Activated CD4-positive, alpha-beta T cell treated with anti-CD3 and anti-CD28 coated beads, Interleukin-2, amount 50 U/mL, for 16 hours (primary cell): ENCODE measurements at places on chromosomes 3 and 15.
A peak's percentile ranks its signal among the peaks of the same experiment; 100 is the strongest.

DNA sequence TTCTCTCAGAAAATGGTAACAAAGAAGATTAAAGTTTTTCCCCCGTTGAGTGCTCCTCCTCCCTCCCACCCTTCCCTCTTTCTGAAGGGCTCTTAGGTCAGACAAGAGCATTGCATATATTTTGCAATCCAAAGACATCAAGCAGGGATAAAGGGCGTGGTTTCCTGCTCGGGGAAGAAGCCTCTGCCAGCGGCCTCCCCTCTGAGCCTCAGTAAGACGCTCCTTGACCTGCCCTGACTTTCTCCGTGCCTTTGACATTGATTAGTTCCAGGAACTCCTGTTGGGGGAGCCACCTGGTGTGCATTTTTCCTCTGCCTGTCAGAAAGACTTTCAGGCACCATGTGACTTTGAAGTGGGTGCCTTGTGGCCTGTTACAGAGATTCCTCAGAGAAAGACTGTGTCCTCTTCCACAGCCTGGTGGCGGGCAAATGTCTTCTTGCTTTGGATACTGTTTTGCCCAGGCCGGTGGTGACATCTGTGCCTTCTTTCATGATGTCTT is 87.2 kb upstream of the TBL1XR1 start:
- peak; percentile 38 for DNase-seq

DNA sequence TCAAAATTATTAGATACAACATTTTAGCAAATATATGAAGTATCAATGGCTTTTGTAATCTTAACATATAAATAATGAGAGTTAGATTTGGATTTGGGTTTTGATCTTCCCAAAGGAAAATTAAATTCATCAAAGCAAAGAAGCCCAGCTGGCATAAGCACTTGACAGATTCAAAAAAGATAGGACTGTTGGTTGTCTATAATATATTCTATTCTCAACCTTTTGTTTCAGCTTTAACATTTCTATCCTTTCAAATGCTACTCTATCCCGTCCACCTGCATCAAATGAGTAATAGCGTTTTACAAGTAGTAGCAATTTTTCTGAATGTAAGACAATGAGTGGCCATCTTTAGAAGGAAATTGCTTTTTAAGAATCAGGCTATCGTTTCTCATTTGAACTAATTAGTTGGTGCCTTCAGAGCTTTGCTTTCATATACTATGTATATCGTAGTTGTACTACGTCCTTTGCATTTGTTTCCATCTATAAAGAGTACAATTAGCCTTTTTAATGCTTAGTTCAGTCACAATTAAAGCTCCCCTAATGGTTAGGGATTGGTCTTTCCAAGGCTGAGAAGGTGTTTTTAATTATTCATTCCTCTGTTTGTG is 278.0 kb downstream of the UBE2E2 start:
- DNase-seq: no peak

DNA sequence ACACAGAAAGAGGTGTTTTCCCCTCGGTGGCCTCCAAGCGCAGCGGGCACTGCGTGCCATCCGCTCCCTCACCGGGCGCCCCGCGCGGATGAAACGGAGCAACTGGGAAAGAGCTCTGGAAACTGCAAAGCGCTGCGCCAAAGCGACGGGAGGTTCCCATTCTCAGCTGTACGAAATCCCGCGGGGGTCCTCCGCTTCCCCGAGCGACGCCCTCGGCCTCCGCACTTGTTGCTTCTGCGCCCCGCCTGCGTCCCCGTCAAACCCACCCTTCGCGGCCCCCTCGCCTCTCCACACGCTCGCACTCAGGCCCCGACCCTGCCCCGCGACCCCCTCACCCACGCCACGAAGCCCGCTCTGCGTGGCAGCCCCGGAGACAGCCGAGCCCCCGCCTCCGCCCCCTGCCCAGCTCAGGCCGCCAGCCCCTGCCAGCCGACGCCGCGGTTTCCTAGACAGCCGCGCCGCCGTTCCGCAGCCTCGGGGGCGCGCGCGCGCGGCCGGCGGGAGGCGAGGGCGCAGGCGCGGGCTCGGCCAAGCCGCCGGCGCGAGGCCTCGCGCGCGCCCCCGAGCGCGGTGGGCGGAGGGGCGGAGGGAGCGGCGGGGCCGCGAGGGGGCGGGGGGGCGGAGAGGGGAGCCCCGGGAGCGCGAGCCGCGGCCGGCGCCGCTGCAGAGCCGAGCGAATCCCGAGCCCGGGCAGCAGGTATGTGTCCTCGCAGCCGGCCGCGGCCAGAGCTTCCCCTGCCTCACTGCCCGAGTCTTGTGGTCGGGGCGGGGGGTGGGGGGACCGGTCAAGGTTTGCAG is at the start of gene TMEM266:
Gene TMEM266 (plus strand): TSS at position 666 of the 798 bp plus-strand sequence. CDS start 74,279 bp downstream, outside the sequence.
- DNase-seq: no peak

- no peak for DNase-seq
These were observed 4.8 kb downstream of the ATP8B4 start for GRCh38 chr15:50113992-50114780.

DNA sequence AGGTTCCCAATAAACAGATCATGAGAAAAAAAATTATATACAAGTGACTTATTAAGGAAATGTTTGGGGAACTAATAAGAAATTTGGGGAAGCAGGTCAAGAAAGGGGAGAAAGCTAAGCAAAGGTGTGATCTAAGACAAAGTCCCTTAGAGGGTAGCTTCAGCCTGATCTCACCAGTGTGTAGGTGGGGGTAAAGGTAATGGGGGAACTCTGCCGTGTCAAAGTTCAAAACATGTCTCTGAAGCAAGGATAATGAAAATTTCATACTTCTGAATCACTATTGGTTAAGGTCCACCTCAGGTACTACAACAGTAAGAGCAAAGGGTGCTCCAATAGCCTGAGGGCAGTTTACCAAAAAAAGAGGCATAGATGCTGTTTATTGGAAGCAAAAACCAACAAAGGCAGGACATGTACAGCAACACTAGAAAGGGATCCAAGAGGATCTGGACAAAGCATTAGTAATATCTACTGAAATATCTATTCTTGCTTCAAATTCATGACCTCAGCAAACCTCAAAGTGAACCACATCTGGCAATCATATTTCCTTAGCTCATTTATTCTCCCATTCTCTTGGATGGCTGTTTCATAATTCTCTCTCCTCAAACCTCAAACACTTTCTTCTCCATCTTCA is 6.9 kb downstream of the ACAD11 start:
- DNase-seq: no peak

DNA sequence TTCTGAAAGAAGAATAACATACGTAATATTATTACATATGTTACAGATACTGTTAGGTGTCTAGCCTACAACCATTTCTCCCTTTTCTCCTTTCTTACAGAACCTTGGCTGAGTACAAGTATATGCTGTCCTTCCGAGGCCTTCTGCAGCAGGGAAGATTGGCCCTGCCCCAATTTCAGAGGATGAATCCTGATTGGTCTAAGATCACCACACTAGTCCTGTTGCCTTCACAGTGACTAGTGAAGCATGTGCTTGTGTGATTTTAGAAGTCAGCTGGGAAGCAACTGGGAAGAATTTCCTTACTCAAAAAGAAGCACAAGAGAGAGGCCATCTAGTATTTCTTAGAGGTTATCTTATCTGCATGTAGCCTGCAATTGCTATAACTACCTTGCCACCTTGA is 30.6 kb upstream of the MECOM start:
- no peak for DNase-seq

DNA sequence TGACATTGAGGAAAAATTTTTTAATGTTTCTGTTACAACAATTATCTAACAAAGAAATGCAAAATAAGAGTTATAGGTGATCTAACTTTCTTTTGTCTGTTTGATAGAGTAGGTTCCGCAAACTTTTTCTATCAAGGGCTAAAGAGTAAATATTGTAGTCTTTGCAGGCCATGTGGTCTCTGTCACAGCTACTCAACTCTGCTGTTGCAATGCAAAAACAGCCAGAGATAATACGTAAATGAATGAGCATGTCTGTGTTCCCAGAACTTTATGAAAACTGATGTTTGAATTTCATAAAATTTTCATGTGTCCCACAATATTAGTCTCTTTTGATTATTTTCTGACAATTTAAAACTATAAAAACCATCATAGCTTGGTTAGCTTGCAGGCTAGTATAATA is 73.3 kb downstream of the SLC24A1 start:
- DNase-seq: no peak

DNA sequence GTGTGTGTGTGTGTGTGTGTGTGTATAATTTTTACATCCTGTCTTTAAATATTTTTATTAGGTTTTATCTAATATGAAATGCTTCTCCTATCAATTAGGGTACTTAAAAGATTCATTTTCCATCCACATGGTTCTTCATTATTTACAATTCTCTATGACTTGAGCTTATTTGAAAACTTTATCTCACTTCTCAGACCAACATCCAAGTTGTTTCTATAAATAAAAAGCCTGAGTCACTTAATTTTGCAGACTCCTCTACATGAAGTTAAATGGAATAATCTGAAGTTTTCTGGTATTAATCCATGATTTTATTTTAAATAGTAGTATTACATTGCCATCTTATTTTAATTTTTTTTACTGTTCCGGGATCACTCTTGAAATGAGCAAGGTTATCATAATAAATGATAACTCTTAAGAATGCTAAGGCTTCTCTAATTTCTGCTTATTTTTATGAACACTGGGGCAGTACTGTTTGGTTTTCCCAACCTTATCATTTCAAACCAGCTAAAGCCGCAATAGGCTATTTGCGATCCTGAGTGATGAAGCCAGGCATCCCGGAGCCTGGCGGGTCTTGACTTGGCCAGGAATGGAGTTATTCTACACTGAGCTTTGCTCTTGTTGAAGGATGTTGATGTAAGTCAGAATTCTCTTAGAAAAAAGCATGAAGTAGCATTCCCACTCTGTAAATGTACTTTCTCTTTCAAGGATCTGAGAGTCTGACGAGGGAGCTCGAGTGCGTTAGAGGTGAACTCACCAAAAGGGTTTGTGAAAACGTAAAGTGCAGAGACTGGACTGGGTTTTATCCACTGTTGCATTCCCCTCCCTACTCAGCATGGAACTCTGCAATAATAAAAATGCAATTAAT is 220.2 kb upstream of the LRTM1 start:
- DNase-seq: no peak

DNA sequence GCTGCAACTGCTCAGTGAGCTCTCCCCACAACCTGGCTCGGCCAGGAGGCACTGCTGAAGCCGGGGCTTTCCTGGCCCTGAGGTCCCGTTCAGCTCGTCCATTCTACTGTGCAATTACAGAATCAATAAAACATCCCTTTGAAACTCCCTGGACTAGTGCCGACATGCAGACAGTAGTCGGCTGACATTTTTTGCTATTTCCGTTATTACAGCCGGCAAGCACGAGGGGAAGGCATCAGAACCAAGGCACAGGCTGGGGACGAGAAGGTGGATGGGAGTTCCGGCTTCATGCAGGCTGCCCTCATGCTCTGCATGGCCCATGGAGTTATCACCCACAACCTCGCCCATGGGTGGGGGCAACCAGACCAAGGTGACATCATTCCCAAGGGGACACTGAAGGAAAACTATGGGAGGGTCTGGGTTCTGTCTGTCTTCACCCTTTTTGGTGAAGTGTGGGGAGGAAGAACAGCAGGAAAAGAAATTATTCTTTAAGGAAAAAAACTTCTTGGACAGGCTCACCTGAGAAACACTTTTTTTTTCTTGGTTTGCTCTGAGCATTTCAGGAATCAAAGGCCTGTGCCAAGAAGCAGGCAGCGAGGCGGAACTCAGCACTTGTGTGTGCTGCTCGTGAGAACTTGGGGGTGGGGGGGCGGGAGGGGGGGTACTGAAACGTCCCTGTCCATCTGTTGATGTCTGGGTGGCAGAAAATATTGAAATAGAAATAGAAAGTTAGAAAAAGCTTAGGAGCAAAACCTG is 154.5 kb downstream of the FOXP1 start:
- DNase-seq: no peak

DNA sequence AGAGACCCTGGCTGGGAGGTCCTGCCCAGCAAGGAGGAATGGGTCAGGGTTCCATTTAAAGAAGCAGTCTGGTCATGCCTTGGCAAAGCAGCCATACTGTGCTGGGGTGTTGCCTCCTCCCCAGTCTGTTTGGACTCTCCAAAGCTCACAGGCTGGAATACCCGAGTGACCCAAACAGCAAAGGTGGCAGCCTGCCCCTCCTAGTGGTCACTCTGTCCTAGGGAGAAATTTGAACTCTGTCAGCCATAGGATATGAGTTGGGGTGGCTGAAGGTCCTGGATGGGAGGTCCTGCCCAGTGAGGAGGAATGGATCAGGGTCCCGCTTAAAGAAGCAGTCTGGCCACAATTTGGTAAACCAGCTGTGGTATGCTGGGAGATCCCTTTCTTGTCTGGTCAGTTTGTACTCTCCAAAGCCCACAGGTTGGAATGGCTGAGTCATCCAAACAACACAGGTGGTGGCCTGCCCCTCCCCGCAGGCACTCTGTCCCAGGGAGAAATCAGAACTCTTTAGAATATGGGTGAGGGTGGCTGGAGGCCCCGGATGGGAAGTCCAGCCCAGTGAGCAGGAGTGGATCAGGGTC is 45.0 kb downstream of the CCR1 start:
- DNase-seq: no peak

- DNase-seq: peak; percentile 36
These were observed 27.2 kb downstream of the BCL2A1 start for GRCh38 chr15:79943820-79944219.

DNA sequence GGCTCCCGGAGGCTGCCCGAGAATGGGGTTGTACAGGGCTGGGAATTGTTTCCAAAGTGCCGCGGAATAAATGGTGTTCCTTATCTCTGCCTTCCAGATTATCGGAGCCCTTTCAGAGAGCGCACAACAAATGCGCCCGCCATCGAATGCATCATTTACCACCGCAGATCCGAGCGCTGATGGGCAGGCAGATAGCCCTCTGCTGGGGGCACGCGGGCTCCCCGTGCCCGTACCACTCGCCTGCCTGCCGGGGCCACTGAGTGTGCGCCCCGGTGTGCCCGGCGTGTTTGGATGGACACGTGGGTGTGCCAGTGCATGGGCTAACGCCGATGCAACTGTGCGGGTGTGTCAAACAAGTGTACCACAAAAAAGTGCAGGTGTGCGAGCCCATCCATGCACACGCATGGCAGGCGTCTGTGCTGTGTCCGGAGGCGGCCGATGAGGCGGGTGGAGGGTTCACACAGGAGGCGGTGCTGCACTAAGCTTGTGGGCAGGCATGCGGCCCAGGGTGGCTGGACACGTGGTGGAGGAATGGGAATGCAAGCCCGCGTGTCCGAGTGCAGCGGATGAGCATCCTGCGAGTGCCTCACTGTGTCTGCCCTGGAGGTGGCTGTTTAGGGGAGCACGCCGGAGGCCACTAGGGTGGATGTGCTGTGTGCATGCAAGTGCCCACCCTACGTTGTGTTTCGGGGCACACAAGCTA is 3.8 kb upstream of the GATA2 start:
- DNase-seq: no peak
